GM13976 (cell line): ENCODE measurements at places on chromosomes 1 and 21.

GRCh38 chr1:8976338-8976737 lies 30.7 kb downstream of the CA6 start:
- DNase-seq = no peak

GRCh38 chr1:93758842-93759515 lies 77.3 kb upstream of the BCAR3 start:
- no peak for DNase-seq

- DNase-seq = no peak
These were observed 50.2 kb downstream of the LAMC2 start for GRCh38 chr1:183236158-183236725.

GRCh38 chr1:231959225-231959884 lies 332.8 kb downstream of the DISC1 start:
- DNase-seq = no peak

GRCh38 chr1:5708346-5709245 lies 283.6 kb downstream of the NPHP4 start:
- DNase-seq = no peak

DNA sequence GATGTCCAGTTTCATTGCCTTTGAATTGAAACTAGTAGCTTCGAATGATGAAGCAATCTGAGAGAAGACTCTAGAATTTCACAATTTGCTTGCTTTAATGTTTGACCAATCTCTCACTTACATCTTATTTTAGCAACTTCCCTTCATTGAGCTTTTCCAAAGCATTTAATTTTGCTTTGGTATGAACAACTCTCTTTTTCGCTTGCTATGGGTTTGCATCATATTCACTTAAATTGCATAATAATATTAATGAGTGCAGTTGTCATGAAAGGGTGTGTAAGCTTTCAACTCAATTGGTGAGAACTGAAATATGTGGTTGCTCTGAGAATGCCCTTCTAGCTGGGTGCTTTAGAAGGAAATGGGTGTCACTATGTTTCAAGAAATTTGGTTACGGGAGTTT lies 309.2 kb downstream of the HLX start:
- DNase-seq = no peak

DNA sequence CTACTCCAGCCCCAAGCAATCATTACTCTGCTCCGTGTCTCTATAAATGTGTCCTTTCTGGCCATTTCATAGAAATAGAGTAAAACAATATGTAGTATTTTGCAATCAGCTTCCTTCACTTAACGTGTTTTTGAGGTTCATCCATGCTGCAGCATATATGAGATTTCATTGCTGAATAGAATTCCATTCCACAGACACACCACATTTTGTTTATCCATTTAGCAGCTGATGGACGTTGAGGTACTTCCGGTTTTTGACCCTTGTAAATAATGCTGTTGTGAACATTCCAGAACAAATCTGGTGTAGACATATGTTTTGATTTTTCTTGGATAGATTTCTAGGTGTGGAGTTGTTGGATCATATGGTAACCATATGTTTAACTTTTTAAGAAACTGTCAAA lies 30.7 kb downstream of the ADAM30 start:
- DNase-seq = no peak

DNA sequence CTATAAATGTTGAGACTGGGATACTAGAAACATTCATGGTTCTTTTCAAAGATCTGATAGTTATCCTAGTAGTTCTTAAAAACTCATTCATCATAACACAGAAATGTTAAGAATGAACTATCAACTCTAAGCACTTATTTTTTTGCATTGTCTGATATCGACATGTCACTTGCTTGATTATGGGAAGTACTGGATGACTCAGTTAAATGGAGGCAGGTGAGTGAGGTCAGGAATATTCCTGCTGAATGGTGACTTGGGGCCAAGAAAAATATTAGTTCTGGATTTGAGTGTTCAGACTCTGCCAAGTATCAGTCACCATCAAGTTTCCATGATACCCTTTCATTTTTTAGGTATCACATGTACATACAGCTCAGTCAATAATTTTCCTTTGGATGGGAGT lies 63.6 kb downstream of the NEK7 start:
- DNase-seq = no peak

- DNase-seq = no peak
These were observed 24.4 kb downstream of the FABP3 start for GRCh38 chr1:31348449-31348848.

GRCh38 chr21:37253991-37254390 lies 13.1 kb downstream of the VPS26C start:
- DNase-seq = no peak

- no peak for DNase-seq
These were observed 9.2 kb upstream of the TACSTD2 start for GRCh38 chr1:58586271-58586670.
